ENCODE measurements at places on chromosomes 3 and 15.

DNA sequence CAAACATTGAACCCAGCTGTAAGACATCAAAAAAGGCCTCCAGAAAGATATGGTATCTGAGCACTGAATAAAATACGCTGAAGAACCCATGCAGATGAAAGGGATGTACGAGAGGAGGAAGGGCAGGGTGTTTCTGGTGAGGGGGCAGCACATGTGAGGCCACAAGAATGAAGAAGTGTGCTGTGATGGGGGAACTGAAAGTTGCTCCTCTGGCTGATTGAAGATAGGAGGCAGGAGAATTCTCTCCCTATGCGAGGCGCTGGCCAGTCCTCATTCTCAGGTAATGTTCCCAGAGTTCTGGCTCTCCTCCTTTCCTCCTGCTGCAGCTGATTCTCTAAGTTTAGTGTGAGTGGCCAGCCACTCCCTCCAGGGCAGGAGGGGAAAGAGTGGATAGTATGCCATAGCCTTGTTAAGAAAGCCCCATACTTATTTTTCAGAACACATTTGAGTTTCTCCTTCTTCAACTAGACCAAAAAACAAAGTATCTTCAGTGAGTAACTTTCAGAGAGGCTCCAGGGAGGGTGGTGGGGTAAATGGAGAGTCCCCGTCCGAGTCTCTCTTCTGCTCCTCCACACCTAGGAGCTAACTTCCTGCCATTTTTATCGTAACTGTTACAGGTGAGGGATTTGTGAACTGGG, 26.9 kb upstream of the MYO1E start:
- DNase-seq, result peak; percentile 74

DNA sequence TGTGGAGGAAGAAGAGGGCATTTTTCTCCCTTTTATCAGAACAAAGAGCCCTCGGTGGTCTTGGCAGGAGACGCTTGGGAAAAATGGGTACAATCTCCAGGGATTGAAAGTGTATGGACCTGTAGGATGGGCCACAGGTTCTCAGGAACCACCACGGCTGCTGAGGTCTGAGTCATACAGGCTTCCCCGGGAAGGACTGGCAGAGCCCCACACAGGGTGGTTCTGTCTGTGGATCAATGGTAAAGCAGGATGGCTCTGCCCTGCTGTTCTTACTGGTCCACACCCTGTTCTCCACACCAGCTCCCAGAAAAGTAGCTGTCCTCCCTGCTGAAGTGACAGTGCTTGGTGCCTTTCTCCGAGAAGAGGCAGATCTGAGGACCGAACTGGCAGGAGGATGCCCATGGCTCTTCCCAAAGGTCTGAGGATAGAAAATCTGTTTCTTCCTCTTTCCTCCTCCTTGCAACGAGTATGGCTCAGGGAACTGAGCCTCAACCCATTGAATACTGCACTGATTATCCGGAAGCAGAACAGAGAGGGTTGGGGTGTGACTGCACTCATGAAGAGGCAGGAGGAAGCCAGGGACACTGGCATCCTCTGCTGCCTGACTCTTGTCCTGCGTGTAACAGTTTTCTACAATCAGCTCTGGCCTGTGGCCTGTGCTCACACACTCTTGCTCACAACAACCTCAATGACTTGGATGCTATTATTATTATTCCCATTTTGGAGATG, 39.0 kb downstream of the KIF9 start:
- no peak for DNase-seq

- no peak for DNase-seq
Observed at GRCh38 chr15:53469422-53469821, 290.0 kb downstream of the WDR72 start.

DNA sequence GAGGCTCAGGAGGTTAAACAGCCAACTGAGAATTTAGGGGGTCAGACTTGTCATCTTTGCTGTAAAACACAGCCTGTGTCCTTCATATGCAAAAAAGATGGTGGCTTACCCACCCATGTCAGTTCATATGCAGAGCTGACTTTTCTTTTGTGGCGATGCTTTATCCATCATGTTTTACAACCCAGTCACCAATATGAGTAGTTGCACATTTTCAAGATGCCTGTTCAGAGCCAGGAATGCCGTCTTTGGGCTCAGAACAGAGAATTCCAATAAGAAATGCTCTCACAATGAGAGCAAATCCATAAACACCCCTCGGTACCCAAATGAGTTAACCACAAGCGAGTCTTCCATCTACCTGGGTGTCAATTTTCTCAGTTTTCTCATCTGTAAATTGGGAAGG, 83.6 kb downstream of the TIGIT start:
- no peak for DNase-seq

GRCh38 chr3:4503050-4503449, 9.9 kb downstream of the ITPR1 start:
- DNase-seq, result peak; percentile 72

- no peak for DNase-seq
Observed at GRCh38 chr3:158312560-158313141, 202.8 kb downstream of the RSRC1 start.

DNA sequence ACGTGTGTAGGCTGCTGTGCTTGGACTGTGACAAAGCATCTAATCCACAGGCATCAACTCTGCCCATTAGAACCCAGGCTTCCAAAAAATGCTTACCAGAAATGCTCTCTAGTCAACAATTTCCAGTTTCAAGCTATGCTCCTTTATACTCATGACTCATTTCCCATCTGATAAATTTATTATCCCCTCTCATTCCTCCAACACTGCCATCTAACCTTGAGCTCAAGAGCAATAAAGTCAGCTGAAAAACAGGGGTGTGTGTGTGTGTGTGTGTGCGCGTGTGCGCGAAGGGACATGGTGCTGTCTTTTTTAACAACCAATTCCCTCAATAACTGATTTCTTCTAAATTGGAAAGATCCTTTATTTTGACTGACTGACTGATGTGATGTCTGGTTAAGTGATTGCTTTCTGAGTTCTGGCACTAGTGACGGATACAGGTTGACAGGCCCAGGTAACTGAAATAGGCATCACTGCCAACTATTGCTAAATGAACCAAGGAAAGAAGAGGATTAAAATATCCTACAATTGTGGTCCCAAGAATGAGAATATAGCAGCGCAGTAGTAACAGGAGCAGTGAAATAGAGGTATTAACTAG, 405.5 kb downstream of the ZNF385D start:
- DNase-seq, result no peak

- DNase-seq, result no peak
Observed at GRCh38 chr15:66625974-66626373, 60.2 kb upstream of the LCTL start.

GRCh38 chr15:97959724-97960363, 659 bp upstream of the ARRDC4 start:
- DNase-seq, result no peak

DNA sequence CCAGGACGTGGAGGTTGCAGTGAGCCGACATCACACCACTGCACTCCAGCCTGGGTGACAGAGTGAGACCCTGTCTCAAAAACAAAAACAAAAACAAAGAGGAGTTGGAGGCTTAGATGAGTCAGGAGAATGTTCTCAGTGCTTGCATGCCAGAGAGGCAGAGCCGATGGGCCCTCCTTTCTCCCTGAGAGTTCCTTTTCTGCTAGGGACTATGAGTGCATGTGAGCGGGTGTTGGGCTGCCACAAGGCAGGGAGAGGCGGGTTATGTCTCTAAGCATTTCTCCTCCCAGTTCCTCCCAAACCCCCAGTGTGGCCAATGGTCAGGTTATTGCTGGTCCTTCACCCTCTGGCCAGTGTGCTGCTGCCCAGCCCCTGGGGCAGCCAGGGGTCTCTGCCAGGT, 45.1 kb downstream of the RTP1 start:
- no peak for DNase-seq

GRCh38 chr15:58229297-58229768, 91.2 kb downstream of the AQP9 start:
- DNase-seq, result no peak

GRCh38 chr15:91515188-91515754, 338.2 kb upstream of the SLCO3A1 start:
- no peak for DNase-seq

Data from germinal center (tissue), 1 donor.